ENCODE measurements at places on chromosomes 3 and 15. TPM values are rescaled to one million over a fixed set of nuclear protein-coding genes. Genes with fewer than 3 reads are reported as not detected.
A peak's percentile ranks its signal among the peaks of the same experiment; 100 is the strongest.

GRCh38 chr3:17901893-17902292, 159.5 kb upstream of the TBC1D5 start:
- no peak for DNase-seq

GRCh38 chr15:59179717-59180116, 26.9 kb upstream of the LDHAL6B start:
- no peak for DNase-seq

GRCh38 chr3:112995800-112996199, 5.0 kb downstream of the GTPBP8 start:
- DNase-seq, result no peak

- DNase-seq, result peak; percentile 81
Observed at GRCh38 chr15:77118882-77119321, 48.0 kb upstream of the TSPAN3 start.

DNA sequence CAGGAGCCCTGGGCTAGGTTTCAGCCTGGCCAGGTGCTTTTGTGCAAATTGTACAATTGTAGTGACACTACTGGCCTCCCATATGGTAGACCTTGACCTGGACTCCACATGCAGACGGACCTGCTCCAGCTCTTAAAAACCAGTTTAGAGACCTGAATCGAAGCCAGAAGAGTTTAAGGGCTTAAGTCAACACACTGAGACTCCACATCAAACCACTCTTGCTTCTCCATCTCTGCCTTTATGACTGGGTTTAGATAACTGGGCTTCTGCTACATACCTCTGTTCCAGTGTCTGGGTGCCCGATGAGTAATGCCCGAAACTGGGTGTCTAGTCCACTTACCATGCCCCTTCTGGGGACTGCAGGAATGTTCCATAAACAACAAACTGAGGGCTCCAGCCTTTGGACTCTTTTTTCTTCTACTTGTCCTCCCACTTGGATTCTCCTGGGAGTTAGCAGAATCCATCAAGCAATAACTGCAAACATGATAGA, 32.8 kb downstream of the TMEM212 start:
- no peak for DNase-seq

TMEM44 gene
- total RNA-seq, result 9.9 TPM

DNA sequence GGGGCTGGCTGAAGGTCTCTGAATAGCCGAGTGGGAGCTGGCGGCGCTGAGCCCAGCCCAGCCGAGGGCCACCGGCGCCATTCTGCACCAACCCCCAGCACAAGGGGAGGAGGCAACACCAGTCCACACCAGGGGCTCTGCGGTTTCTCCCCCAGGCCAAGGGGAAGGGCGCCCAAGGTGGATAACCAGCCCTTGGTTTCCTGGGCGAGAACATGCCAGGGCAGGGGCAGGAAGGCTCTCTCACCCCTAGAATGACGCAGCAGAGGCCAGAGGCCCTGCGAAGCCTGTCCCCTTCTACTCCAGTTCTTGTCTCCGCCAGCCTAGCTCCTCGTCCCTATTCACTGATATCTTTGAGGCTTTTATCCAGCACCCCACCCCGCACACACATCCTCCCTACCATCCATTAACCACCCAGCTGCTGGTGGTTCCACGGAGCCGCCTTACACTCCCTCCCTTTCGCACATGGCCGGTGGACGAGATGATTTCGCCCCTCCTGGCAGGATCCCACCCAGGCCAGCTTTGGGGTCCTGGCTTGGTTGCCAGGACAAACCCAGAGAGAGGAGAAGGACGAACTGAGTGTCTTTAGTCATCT, 1.3 kb downstream of the RBPMS2 start:
- no peak for DNase-seq

- DNase-seq, result no peak
Observed at GRCh38 chr15:78715930-78716329, 74.9 kb upstream of the CHRNB4 start.
